ENCODE measurements at places on chromosomes 7 and 10.

- DNase-seq = peak; percentile 80
Measured at GRCh38 chr10:30027057-30028005, 32.1 kb downstream of the JCAD start.

DNA sequence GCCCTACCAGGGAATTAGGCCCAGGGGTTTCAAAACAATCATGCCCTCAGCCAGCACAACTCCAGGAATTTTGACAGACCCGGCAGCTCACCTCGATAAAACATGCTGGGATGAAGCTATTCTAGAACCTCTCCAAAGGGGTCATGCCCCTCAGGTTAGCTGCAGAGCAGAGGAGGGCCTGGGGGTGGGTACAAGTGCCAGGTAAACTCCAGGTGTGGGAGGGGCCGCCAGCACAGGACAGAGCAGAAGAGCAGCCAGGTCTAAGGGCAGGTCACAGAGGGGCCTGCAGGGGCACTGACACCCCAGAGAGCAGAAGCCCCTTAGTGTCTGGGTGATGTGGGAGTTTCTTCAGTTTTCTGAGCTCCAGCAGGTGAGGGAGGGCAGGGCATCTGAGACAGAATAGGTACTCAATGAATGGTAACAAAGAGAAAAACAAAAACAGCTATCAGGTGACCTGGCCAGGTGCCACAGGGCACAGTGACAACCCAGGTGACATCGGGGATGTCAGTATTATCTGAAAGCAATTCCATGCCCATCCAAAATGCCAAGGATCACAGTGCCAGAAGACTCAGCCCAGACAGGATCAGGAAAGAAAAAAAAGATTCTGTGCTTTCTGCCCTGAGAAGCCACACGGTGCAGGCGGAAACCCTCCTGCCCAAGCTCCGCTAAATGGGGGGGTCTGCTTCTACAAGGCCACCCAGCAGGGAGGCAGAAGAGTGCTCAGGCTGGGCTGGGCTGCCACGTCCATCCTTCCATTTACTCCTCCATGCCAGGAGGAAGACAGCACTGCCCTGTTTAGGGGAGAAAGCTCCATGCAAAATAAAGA, 104.5 kb downstream of the TNS3 start:
- no peak for DNase-seq

DNA sequence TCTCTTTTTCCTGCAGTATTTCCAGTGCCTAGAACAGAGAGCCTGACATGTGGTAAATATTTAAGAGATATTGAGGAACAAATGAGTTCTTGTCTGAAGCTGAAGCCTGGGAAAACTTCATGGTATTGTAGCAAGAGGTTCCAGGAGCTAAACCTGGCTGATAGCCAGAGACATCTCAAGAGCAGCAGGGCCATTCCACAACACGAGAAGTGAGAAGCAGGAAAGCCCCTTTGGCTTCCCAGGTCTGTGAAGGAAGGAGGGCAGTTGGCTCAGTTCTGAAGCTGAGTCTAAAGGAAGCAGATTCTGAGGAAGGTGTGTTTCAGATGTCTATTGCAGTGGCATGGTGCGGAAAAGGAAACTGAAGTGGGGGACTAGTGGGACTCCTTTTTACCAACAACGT, 63.8 kb upstream of the FAM204A start:
- DNase-seq = no peak

GRCh38 chr10:1741450-1741849, 4.1 kb upstream of the ADARB2 start:
- DNase-seq = no peak

GRCh38 chr7:118305671-118306070, 81.2 kb downstream of the ANKRD7 start:
- DNase-seq = no peak

GRCh38 chr7:26584987-26585665, 279.3 kb downstream of the SKAP2 start:
- no peak for DNase-seq

Measured in H7 (cell line).